ENCODE measurements at places on chromosomes 3 and 15.

GRCh38 chr15:66848116-66848515, 146.1 kb downstream of the SMAD6 start:
- DNase-seq: no peak

DNA sequence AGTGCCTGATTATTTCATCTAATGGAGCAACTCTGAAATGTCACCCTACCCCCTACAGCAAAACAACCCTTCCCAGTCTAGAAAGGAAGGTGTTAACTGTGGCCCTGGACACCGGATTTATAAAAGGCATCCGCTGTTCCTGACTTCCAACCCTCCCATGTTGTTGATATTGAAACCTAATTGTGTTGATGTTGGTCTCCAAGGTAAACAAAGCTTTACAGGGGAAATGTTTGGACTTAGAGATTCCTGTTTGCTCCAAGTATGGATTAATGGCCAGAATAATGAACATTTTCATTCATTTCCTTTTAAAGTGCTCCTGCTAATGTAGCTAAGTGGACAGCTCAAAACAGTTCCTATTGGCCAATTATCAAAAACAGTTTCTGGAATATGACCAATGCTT, 19.4 kb upstream of the LMCD1 start:
- DNase-seq: no peak

- DNase-seq: no peak
These were observed 34.0 kb downstream of the MINDY2 start for GRCh38 chr15:58805095-58805494.

GRCh38 chr3:188683032-188683521, 488.7 kb upstream of the TPRG1 start:
- DNase-seq: no peak

DNA sequence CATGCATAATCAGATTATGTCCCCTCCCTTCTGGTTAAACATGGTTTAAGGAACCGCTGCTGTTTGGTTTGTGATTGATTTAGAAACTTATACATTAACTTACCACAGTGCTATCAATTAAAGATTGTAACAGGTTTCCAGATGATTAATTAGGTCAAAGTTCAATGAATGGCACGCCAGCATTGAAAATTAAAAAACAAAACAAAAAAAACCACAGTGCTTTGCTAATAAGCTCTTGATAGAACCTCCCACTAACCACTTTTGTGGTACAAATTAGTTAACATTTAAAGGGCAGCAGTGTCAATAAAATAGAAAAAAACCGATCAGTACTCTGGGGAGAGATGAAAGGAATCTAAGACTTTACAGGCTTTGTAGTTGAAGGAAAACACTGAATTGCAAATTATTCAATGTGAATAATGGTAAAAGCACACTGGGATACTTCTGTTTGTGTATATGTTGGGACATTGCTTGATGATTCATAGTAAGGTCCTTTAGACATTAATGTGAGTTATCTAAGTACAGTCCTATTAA, 7.6 kb upstream of the C3orf38 start:
- no peak for DNase-seq

DNA sequence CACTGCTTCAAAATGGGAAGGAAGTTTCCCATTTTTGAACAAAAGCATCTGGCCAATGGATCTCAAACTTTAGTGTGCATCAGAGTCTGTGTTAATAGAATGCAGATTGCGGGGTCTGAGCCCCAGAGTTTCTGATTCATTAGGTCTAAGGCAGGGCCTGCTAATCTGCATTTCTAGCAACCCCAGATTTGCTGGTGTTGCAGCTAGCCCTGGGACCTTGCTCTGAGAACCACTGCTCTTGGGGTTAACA, 30.7 kb upstream of the USP3 start:
- DNase-seq: no peak

DNA sequence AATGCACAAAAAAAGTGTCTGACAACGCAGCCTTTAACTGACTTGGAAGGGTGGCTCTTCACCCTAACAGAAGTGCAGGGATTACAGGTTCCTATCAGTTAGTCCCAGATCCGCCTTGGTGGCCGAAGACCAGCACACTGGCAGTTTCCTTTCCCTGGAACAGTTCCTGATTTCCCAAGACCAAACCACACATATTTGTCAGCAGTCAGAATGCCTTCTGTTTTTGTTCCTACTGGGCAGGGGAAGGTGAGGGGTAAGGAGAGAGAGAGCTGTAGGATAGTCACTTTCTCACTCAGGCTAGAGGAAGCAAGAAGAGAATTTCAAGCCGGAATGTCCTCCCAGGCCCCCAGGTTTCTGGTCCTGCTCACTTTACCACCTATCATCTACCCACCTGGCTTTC, 9.2 kb downstream of the CXCR6 start:
- no peak for DNase-seq

DNA sequence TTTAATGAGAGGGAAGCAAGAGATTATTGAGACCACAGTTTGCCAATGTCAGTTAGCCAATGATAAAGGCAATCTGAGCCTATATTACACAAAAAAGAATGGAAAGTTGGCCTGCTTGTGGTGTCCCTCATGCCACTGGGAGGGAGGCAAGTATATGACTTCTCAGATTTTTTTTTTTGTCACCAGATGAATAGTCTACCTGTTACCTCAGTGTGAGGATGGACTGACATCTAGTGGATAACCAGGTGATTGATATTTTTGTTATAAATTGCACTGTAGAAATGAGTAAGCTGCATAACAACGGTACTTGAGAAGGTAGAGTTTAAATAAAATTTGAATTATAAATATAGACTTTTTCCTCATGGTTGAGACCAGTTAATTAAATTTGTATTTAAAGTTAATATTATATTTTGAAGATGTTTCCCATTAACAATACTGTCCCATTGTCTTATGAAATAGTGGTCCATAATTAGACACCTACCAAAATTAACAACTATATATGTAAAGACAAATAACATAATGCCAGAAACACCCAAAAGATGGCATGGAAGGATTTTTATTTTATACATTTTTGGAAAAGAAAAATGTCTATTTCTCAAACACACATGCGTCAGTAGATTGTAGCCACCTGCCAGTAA, 237.8 kb upstream of the GADL1 start:
- no peak for DNase-seq

- DNase-seq: no peak
These were observed 3.9 kb upstream of the BDH1 start for GRCh38 chr3:197559651-197560050.

- no peak for DNase-seq
These were observed 55.3 kb downstream of the CCR4 start for GRCh38 chr3:33006571-33007286.

DNA sequence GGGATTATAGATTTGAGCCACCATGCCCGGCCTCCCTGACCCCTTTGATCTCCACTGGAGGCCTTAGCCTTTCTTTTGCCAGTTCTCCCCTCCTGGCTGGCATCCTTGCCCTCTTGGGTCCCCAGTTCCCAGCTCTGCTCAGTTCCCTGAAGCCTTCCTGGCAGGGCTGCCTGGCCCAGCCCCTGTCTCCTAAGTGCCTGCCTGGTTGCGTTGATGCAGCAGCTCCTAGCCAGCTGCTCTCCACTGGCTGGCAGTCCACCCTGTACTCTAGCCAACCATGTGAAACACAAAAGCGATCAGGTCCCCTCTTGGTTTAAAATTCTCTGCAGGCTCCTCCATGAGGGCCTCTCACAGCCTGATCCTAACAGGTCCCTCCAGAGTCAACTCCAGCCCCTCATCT, 184.7 kb downstream of the RAB11A start:
- no peak for DNase-seq

GRCh38 chr3:68889328-68889727, 43.0 kb downstream of the TAFA4 start:
- no peak for DNase-seq

GRCh38 chr3:196920733-196921132, 21.6 kb downstream of the NCBP2 start:
- DNase-seq: no peak

DNA sequence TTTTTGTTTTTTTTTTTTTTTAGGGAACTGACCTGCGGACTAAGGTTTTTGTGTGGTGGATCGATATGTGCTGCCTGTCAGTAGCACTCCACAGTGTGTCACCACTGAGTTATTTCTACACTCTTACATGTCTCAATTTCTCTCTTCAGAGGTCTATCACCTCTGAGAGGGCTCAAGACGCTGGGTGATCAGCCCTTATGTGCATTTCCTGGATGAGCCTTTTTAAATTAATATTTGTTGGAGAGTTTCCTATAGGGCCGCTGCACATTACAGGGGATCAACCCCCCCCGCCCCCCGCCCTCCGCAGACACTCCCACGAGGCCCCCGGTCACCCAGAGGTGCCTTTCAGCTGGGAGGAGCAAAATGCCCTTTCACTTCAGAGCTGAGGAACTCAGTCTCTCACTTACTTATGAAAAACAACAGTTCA, 34.5 kb upstream of the AP4E1 start:
- no peak for DNase-seq

DNA sequence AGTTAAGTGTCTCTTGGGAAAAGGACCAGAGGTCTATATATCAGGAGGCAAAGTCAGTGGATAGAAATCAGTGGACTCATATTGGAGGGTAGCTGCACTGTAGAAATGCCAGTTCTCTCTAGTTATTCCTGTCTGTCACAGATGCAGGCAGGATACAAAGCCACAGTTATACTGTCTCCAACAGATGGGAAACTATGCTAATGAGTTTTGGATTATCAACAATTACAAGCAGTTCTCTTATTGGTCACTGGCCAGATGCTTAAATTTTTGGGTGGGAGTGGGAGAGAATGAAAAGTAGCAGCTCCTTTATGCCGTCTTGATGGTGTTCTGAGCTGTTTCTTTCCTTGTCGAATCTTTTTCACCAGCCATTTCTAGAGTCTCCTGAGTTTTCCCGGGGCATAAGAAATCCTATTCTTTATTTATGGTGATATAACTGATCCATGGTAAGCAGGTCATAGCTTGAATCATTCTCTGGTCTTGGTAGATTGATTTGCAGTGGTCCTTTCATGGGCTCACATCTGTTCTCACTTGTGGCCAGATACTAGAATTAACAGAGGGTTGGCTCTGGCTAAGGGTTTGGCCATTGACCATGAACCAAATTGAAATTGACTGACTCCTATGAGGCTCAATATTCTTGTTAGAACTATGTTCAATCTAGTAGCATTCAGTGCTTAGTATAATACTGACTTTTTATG, 44.6 kb upstream of the RBMS3 start:
- DNase-seq: no peak

GRCh38 chr3:116423945-116424344, 21.3 kb downstream of the LSAMP start:
- no peak for DNase-seq

DNA sequence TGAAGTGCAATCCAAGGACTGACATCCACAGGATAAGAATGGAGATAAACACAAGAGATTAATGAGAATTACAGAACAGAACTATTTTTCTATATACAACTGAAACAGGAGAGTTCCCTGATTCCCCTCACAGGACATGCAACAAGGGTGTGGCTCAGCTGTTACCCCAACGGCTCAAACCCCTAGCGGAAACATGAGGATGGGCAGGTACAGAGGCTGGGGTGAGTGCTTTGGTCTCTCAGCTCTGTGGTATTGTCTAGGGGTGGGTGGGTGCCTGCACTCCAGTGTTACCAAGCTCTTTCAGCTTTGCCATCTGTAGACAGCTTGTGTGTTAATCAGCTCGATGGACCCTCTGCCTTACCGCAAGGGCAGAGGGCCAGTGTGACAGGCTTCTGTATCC, 17.8 kb upstream of the LRIG1 start:
- no peak for DNase-seq

DNA sequence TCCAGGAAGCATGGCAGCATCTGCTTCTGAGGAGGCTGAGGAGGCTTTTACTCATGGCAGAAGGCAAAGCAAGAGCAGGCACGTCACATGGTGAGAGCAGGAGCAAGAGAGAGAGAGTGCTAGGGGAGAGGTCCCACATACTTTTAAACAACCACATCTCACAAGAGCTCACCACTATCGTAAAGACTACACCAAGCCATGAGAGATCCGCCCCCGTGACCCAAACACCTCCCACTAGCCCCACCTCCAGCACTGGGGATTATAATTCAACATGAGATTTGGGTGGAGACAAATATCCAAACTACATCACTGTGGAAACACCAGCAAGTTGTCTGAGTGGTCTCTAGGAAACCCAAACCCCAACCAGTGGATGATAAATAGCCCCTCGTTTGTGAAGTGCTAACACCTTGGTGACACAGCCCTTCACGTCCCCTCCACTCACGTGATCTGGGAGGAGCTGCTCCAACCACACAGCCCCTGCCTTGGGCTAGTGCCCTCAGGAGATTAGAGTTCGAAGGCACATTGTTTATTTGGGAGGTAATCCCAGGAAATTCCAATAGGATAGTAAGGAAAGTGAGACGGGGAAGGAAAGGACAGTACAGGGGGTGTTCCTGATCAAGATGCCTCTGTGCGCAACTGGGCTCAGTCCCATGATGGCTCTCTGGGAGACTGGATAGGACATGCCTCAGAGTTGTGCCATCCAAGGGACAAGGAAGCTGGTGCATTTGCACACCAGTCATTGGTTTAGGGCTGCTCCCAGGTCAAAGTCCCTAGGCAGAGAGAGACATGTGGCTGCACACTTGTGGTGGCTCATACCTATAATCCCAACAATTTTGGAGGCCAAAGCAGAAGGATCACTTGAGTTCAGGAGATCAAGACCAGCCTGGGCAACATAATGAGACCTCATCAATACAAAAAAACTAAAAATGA, 80.6 kb upstream of the CTNNB1 start:
- no peak for DNase-seq

DNA sequence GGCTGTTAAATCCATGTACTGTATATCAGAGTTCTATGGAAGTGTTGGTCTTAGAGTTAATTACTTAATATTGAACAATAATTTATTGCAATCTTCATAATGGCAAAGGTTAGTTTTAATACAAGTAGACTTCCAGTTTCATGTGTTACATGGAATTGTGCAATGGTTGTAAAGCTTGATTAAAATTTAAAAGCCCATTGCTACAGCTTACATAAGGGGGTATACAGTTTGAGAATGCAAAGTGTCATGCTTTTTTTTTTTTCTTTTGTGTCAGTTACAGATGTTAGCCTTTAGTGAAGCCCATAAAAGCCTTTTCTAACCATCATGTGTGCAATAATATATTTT, 22.0 kb downstream of the CNOT10 start:
- DNase-seq: no peak

- DNase-seq: no peak
These were observed 48.8 kb upstream of the PLSCR5 start for GRCh38 chr3:146653978-146654377.

DNA sequence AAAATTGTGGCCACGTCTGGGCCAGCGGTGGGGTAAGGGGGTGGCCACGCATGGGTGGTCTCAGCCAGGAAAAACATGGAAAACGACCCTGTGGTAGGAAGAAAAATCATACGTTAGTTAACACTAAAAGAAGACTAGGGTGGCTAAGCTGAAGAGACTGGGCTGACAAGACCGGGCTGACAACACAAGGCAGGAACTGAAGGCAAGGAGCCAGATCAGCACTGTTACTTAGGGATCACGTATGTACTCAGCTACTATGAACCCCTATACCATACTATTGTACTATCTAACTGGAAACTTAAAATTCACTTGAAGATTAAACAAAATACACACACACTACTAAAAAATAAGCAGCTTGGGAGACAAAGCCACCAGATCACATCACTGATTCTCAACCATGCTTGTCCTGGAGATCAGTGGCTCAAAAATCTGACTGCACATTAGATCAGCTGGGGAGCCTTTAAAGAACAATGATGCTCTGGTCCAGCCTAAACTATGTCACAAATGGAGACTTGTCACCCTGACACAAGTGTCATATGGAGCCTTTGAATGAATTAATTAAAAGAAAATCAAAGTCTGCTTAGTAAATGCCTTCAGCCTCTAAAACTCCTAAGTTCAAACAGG, 442.2 kb downstream of the SHQ1 start:
- DNase-seq: no peak
